ENCODE measurements at places on chromosomes 16 and 17.
A peak's percentile ranks its signal among the peaks of the same experiment; 100 is the strongest.

DNA sequence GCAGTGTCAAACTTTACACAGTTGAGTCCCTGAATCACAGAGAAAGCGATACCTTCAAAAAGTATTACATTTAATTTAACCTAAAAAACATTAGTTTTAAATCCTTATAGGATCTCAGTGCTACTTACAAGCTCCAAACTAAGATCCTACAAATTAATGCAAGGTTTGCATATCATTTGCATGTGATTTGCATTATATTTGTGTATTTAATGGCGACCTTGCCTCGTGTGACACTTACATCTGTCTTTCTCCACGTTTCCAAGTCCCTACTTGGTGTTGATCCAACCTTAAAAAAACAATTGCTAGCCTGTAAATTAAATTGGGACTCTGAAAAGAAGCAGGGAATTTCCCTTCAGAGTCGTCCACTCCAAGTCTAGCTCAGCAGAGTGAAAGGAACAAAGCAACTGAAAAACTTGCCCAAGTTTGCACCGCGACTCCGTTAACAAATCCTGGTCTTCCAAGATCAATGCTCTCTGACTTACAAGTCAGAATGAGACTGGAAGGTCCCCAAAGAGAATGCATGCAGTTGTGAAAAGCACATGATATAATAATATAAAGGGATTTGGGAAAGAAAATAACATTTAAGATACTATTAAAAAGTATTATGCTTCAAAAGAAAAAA, 739 bp upstream of the FAM117A start:
- no peak for DNase-seq

DNA sequence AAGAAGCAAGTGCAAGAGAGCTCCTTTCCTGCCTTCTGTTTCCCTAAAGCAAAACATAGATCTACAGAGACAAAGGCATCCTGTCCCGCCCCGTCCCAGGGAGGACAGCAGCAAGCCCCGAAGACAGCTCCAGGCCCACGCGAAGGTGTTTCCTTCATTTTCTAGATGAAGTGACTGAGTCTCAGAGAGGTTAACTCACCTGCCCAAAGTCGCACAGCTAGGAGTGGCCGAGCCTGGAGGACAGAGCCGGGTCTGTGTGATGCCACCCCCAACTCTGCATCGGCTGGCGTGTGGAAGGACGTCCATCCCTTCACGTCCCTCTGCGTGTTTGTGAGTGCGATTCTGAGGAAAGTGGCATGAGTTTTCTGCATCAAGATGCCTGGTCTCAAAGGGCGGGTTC, 187.2 kb upstream of the CHMP6 start:
- DNase-seq, result no peak

DNA sequence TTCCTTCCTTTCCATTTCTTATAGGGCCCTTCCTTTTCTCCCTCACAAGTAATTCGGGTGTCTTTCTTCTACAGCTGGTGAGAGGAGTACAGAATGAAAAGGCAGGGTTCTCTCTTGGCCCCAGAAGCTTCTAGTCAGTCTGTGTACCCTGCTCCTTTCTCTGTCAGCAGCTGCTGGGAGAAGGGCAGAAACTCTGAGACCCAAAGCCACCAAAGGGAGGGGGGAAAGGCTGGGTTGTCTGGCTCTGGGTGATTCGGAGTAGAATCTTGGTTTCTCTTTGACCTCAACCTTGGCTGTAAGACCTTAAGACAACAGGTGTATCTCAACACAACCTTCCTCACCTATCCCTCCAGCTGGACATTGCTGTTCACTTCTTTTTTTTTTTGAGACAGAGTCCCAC, 3.3 kb upstream of the NR1D1 start:
- no peak for DNase-seq

DNA sequence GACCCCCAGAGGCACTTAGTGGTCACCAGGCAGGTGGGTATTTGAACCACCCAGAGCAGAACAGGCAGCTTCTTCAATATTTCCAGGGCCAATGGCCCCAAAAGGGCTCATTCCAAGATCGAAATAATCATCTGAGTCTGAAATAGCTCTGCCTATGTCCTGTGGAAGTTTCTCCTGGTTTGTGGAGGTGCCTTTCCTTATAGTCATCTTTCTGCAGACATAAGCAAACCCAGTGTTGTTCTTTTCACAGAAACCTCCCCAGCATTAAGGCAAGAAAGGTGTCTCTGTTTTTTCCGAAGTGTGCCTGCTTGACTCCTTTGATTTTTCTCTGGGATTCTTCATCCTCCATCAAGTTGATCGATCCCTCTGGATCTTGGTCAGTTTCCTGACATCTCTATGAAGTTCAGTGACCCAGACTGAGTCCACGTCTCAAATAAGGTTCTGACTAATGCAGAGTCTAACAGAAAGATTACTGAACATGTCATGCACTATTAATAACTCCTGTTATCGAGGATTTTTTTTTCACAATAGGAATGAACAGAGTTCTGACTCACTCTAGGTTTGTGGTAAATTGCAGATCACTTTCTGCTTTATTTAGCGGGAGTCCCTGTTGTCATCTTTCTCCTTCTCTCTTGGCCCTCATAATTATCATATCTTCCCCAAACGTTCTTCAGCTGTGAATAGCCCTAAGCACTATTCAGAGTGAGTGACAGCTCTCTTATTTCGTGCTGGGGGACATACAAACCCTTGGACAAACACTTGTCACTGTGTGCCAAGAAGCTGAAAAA, 1.5 kb downstream of the LRRC3C start:
- DNase-seq, result no peak

GRCh38 chr17:64398320-64398719, 7.7 kb upstream of the PECAM1 start:
- peak; percentile 44 for DNase-seq

Data from posterior cingulate gyrus (tissue), 11 donors.